Hepatocyte (in vitro differentiated cells): ENCODE measurements at places on chromosomes 4 and X. TPM values are rescaled to one million over a fixed set of nuclear protein-coding genes. Genes with fewer than 3 reads are reported as not detected.

GRCh38 chr4:156237231-156237630 is 283.6 kb upstream of the CTSO start:
- DNase-seq, result no peak

GRCh38 chrX:10146346-10146745 is 10.4 kb upstream of the CLCN4 start:
- DNase-seq, result no peak

The SPATA18 gene
- total RNA-seq, result 7.8 and 12.3 TPM in 2 replicates

The SLC49A3 gene
- total RNA-seq, result 8.5 and 12.2 TPM in 2 replicates

The HSFX2 gene
- not detected in 2 replicates for total RNA-seq

The SLITRK4 gene
- 15.2 and 17.0 TPM in 2 replicates for total RNA-seq

- DNase-seq, result peak; percentile 27
Observed at GRCh38 chrX:153411255-153411987, at the start of gene ZFP92. TSS of gene ZFP92 (plus strand) at chrX:153411472. CDS start at chrX:153418323, 6,851 bp downstream.

The TMPRSS11F gene
- 0.07 and 0.68 TPM in 2 replicates for total RNA-seq

The ADH5 gene
- 169 and 200 TPM in 2 replicates for total RNA-seq

DNA sequence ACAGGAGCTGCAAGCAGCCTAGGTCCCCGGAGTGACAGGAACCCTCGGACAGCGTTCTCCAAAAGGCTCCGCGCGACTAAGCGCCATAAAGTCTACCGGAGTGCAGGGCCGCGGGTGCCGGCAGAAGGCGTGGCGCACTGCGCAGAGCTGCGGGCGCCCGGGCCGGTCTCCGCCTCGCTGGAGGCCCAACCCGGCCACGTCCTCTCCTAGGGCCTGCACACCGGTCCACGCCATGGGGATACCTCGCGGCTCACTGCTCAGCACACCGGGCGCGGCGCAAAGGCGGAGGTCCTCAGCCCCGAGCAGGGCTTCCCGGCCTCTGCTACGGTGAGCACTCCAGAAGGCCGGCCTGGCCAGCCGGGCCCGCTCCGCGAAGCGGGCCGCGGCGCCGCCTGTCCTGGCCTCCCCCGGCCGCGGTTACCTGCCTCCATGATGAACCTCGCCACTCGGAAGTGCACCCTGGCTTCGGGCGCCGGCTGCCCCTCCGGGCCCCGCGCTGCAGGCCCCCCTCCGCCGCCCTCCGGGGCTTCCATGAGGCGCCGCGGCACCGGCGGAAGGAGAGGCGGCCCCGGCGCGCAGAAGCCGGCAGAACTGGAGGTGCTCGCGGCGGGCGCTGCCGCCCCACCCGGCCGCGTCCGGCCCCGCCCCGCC is at the start of gene CCNQ:
Gene CCNQ (minus strand): TSS at position 599 of the 651 bp plus-strand sequence. CDS start 66 bp downstream, at position 533.
- peak; percentile 55 for DNase-seq

- DNase-seq, result no peak
Observed at GRCh38 chrX:41301438-41301824, 32.5 kb upstream of the DDX3X start.

DNA sequence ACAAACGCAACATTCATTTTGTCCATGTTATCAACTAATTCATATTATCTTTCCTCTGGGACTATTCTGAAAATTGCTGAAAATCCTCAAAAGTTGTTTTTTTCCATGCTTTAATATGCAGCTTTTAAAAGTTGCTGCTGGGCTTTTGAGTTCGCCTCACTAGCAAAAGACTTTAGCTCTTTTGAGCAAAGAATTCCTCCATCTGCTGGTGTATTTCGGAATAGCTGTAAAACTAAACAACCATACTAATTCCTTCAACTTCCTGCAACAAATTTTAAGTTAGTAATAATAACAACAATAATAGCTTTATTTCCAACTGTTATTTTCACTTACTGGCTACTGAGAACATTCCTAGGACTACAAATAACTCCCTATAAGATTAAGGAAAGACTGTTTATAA is 124.5 kb upstream of the PLAC1 start:
- DNase-seq, result peak; percentile 58

The CXCL1 gene
- total RNA-seq, result 8.3 and 9.6 TPM in 2 replicates

The ENOPH1 gene
- total RNA-seq, result 51.9 and 59.6 TPM in 2 replicates

- DNase-seq, result no peak
Observed at GRCh38 chr4:121784975-121785374, 16.1 kb upstream of the EXOSC9 start.

- no peak for DNase-seq
Observed at GRCh38 chrX:134636851-134637250, 21.4 kb downstream of the PLAC1 start.

- DNase-seq, result peak; percentile 74
Observed at GRCh38 chr4:81913427-81913879, 441.7 kb upstream of the RASGEF1B start.

DNA sequence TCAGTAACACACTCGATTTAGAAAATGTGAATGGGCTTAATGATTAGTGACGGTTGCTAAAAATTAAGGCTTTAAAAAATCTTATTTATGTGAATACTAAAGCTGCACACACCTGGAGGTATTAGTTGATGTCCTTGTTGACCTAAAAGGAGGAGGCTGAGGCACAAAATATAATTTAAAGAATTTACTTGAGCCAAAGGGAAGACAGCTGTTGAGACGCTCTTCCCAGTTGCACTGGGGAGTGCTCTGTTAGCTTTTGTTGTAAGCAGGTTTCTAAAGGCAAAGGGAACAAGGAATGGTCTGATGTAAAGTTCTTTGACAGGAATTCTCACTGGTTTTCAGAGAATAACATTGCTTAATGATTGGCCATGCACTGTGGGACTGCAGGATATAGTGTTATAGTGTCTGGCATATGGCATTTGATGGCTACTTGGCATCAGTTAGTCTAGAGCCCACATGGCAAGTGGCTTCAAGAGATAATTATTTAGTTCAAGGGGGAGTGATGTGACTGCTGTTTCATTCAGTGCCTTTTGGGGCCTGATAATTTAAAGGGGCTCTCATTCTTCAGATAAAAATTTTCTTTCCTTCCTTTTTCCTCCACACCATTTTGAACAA is 30.8 kb upstream of the PGM2 start:
- DNase-seq, result no peak

GRCh38 chr4:48331577-48332330 is 9.6 kb upstream of the SLAIN2 start:
- DNase-seq, result peak; percentile 40
